ENCODE measurements at places on chromosomes 5 and 9.

- no peak for DNase-seq
These were observed 136.3 kb downstream of the PCSK5 start for GRCh38 chr9:76026796-76027195.

- peak; percentile 40 for DNase-seq
These were observed at the start of gene GRIA1 for GRCh38 chr5:153490118-153491037. Gene GRIA1 (plus strand): TSS chr5:153490670.

- DNase-seq: no peak
These were observed 159.2 kb upstream of the RAI14 start for GRCh38 chr5:34496701-34497469.

DNA sequence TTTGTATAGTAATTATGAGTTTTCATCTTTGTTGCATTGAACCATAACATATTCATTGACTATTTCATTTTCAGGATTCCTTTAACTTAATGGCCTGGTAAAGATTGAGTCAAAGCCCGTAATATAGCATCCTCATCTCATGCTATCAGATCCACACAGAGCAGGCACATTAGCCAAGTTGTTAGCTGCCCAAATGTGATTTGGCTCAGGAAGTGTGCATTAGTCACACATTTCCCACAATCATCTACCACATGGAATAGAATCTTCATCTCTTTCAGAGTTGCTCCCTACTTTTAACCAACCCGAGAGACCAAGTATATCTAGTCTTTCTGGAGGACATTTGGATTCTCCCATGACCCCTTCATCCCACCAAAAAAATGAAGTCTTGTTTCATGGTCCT is 481.0 kb upstream of the PTGER4 start:
- DNase-seq: peak; percentile 73

- peak; percentile 20 for DNase-seq
These were observed 372.7 kb downstream of the PSAT1 start for GRCh38 chr9:78669591-78669990.

- no peak for DNase-seq
These were observed 103.6 kb upstream of the SHB start for GRCh38 chr9:38172586-38172985.

GRCh38 chr9:70668751-70669150 is 254.3 kb upstream of the KLF9 start:
- DNase-seq: peak; percentile 56

DNA sequence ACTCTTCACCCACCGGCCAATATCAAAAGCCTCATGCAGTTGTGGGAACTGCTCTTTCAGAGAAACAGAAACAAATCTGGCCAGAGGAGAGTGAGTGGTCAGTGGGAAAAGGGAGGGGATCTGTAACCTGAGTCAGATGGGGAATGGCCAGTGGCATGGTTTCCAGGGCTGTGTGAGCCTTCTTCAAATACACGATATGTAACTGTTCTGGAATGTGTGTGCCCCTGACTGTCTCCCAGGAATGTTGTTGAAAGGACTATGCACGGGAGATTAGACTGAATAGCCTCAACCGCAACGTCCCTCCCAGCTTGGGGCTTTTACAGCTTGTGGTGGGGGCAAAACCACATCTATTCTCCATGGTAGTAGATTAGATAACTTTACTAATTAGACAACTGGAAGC is 60.8 kb downstream of the SH3TC2 start:
- peak; percentile 100 for DNase-seq

DNA sequence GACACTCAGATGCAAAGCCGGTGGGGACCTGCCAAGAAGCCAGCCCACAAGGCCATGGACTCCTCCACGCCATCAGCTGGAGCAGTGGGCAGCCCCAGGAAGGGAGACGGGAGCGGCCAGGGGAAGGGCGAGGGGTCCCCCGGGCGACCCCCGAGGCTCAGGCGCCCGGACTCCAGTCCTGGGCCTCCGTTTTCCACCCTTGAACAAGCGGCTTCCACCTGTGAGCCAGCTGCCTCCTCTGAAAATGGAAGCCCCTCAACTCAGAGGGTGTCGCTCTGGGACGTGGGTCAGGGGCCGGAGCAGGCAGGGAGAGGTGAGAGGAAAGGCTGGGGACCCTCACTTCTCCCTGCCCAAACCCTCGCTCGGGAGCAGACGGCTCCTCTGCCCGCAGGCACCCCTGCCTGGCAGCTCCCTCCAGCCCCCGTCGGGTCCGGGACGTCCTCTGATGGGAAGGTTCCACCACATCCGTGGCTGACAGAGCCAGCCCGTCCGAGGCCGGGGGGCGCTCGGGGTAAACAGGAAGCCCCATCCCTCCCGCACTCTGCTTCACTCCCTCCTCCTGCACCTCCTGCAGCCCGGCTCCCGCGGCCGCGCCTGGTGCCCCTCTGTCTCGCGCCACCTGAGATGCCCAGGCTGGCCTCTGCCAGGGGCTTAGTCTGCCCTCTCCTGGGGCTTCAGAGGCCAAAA is 3.7 kb upstream of the EGFL7 start:
- no peak for DNase-seq

GRCh38 chr5:164962329-164962961 is 1457.0 kb downstream of the MAT2B start:
- no peak for DNase-seq

DNA sequence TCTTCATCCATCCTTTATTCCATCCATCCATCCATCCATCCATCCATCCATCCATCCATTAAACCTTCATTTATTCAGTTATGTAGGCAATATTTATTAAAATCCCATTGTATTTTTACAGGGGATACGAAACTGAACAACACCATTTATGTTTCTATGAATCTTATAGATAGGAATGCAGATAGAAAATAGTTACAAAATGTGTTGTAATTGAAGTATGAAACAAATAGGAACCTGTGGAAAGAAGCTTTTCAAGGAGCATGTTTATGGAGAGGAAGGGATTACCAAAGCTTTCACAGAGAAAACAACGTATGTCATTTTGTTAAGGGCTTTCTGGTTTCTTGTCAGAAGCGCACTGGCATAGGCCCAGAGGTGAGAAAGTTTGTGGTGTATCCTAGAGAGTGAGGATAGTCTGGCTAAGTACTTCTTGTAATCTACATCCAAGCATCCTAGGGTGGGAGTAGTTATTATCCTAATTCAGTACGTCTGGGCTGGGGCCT is 184.0 kb downstream of the CNTLN start:
- peak; percentile 37 for DNase-seq
